Brain (organoid and tissue), 16 donors: ENCODE measurements at places on chromosomes 5 and 9. TPM values are rescaled to one million over a fixed set of nuclear protein-coding genes. Genes with fewer than 3 reads are reported as not detected.

Gene MCIDAS
- polyA plus RNA-seq, result 1.4 TPM

Gene NDUFA8
- polyA plus RNA-seq, result 207 TPM

Gene DNAJC18
- 31.0 TPM for polyA plus RNA-seq

Gene CDX1
- polyA plus RNA-seq, result not detected

Gene F2RL1
- 0.42 TPM for polyA plus RNA-seq

Gene LCN9
- polyA plus RNA-seq, result not detected

Gene C9orf153
- polyA plus RNA-seq, result not detected

Gene TAF11L14
- polyA plus RNA-seq, result not detected

Gene FIBCD1
- 0.78 TPM for polyA plus RNA-seq

Gene ARL10
- polyA plus RNA-seq, result 2.6 TPM

Gene NME5
- polyA plus RNA-seq, result 5.1 TPM

Gene ERAP2
- 5.7 TPM for polyA plus RNA-seq

Gene F2RL2
- polyA plus RNA-seq, result not detected

Gene LRRC19
- polyA plus RNA-seq, result not detected

Gene PCDHA5
- polyA plus RNA-seq, result 0.32 TPM

Gene SLC34A3
- not detected for polyA plus RNA-seq

Gene TSSK1B
- polyA plus RNA-seq, result not detected

Gene ANKRD18A
- 2.0 TPM for polyA plus RNA-seq

Gene SNCAIP
- 42.2 TPM for polyA plus RNA-seq

Gene MEF2C
- polyA plus RNA-seq, result 9.8 TPM

Gene NFIB
- 49.5 TPM for polyA plus RNA-seq

Gene MARVELD2
- polyA plus RNA-seq, result 6.6 TPM

Gene ARAP3
- 3.5 TPM for polyA plus RNA-seq

Gene GNA14
- polyA plus RNA-seq, result 1.7 TPM

Gene C5orf52
- not detected for polyA plus RNA-seq

Gene PSD2
- 23.1 TPM for polyA plus RNA-seq

Gene IL9
- polyA plus RNA-seq, result not detected

Gene KCNV2
- not detected for polyA plus RNA-seq

Gene FBLL1
- polyA plus RNA-seq, result 33.1 TPM

Gene GLT6D1
- polyA plus RNA-seq, result not detected

Gene AGXT2
- polyA plus RNA-seq, result not detected

Gene AMBP
- not detected for polyA plus RNA-seq

Gene NTRK2
- 58.8 TPM for polyA plus RNA-seq

Gene CSF1R
- 13.2 TPM for polyA plus RNA-seq

Gene STPG3
- polyA plus RNA-seq, result not detected

Gene WWC1
- 29.0 TPM for polyA plus RNA-seq

Gene RNF14
- polyA plus RNA-seq, result 39.1 TPM

Gene NSA2
- polyA plus RNA-seq, result 52.5 TPM
